ENCODE measurements at places on chromosomes 4 and X. TPM values are rescaled to one million over a fixed set of nuclear protein-coding genes. Genes with fewer than 3 reads are reported as not detected.
A peak's percentile ranks its signal among the peaks of the same experiment; 100 is the strongest.

DNA sequence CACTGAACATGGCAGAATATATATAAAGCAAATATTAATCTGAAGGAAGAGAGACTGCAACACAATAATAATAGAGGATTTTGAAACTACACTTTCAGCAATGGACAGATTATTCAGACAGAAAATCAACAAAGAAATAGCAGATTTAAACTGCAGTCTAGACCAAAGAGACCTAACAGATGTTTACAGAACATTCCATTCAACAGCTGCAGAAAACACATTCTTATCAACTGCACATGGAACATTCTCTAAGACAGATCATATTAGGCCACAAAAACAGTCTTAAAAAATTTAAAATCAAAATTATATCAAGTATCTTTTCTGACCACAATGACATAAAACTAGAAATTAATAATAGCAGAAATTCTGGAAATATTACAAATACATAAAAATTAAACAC, 27.1 kb downstream of the CENPE start:
- peak; percentile 14 for DNase-seq

DNA sequence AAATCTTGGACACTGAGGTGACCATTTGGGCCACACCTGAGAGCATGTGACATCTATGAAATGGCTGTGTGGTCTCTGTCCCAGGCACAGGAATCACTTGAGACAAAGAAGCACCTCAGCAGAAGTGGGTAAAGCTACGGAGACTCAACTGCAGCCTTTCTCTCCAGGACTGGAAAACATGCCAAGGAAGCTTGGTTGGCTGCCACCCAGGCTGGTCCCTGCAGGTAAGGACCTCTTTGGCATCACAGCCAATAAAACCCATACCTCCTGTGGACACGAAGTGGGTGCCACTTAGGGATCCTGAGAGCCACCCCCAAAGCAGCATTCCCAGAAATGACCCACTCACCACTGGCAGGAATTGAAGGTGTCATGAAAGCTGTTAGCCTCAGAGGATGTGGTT, 74.6 kb downstream of the LEF1 start:
- DNase-seq: no peak

GRCh38 chr4:162837679-162838078, 329.0 kb downstream of the NAF1 start:
- DNase-seq: no peak

GRCh38 chrX:11427453-11428071, 134.3 kb downstream of the AMELX start:
- peak; percentile 54 for DNase-seq

DNA sequence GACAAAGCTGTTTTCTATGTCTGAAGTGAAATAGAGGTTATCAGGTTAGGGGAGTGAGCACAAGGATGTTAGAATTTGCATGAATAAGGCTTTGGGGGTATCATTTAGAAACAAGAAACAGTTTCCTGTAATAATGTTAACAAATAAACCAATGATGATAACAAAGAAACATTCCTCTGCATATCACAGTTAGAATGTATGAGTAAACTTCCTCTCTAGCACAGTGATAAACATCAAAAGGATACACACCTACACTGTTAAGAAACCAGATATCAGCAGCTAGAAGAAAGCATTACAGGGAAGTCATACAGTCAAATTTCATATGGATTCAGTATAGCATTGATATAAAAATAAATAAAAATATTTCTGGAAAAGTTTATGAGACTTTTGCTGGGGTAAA, 340.0 kb upstream of the MAGEB16 start:
- DNase-seq: no peak

GRCh38 chr4:153427363-153428071, 38.6 kb upstream of the TMEM131L start:
- no peak for DNase-seq

- no peak for DNase-seq
These were observed 7.5 kb upstream of the TIMP1 start for GRCh38 chrX:47574547-47575301.

DNA sequence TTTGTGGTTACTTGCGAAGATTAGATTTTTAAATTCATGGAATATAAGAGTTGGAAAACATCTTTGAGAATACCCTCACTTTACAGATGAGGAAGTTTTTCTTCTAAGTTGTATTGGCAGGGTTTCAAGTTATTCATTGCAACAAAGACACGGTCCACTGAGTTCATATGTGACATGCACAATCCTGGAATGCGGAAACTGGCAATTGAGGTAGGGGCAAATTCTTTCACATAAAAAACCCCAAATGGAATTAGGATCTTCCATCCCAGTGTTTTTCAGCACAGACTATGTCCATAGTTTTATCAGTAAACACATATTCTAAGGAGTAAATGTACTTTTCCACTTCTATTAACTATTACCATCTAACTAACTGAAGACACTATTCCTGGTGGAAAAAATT, 81.8 kb upstream of the NAP1L5 start:
- peak; percentile 47 for DNase-seq

DNA sequence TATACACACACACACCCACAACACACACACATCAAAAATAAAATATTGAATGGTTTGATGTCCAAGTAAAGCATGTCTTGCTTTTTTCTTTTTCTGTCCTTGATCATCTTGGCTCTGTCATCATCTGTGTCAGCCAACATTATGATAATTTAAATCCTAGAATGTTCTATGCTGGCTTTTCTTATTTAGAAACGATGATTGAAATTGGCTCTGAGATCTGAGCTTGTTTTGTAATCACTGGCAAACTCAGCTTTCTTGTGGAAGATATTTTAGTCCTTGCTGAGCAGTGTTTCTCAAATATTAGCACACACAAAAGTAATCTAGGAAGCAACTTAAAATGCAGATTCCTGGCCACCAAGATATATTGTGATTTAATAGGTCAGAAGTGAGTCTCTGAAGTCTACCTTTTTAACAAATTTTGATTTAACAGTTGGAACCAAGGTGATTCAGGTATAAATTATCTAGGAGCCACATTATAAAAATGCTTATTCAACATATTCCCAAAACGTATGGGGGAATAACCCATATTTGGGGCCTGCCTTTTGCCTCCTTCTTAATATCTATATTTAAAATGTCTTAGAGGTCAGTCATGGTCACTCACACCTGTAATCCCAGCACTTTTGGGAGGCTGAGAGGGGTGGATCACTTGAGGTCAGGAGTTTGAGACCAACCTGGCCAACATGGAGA, 24.0 kb upstream of the DSPP start:
- no peak for DNase-seq

- DNase-seq: no peak
These were observed 86.7 kb upstream of the PDHA1 start for GRCh38 chrX:19256986-19257385.

DNA sequence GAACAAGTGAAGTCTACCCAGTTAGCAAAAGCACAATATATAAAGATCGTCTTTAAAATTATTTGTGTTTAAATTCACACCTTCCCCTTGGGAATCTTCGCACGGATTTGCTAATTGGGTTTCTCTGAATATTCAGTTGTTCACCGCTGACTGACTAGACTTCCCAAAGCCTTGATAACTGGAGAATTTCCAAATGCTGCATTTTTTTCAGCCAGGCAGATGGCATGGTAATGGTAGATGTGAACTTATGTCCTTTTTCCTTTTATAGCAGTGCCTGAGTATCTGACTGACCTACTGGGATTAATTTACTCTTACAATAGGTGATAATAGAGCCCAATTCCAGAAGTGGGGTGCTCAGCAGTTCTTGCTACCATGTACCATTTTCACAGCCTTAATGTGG, 548.1 kb downstream of the PACRGL start:
- DNase-seq: no peak

- peak; percentile 73 for DNase-seq
These were observed 1.5 kb downstream of the GRID2 start for GRCh38 chr4:92305148-92305877.

DNA sequence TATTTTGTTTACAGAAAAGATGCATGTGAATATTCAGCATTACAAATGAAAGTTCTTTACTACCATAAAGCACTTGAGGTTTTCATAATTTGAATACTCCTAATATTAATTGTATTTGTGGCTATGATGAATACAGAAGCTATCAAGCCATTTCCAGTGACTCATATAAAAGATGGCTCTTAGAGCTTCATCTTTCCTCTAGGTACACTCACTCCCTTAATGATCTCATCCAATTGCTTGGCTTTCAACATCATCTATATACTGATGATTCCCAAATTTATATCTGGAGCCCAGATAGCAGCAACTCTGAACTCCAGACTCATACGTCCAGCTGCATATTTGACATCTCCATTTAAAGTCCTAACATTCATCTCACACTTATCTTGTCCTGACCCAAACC, 183.4 kb upstream of the FAM241A start:
- DNase-seq: no peak

DNA sequence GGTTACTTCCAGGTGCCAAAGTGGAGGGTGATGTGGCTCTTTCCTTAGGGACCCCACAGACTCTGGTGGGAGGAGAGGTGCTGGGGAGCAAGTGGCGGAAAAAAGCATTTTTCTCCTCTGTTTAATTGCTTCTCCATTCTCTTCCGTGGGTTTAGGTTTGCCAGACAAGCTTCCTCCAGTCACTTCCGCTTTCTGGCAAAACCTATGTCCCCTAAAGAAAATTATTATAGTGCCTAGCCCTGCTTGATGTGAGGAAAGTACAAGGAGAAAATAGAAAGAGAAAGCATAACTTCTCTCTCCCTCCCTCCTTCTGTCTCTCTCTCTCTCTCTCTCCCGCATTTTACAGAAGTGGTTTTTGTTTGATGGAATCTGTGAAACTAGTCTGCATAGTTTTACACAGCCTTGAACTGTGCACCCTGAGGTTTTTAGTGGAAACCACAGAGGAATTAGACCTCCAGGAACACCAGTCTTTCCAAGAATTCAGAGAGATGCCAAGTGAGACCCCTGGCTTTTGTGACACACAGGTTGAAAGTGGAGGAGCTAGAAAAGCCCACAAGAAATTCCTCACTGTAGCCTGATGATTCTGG, 231.1 kb upstream of the ANXA3 start:
- DNase-seq: no peak

- no peak for DNase-seq
These were observed 78.0 kb downstream of the COX7B2 start for GRCh38 chr4:46830971-46831454.

GRCh38 chr4:106953036-106953705, 82.9 kb downstream of the DKK2 start:
- peak; percentile 22 for DNase-seq

GRCh38 chr4:104643805-104644204, 149.1 kb upstream of the CXXC4 start:
- DNase-seq: no peak

DNA sequence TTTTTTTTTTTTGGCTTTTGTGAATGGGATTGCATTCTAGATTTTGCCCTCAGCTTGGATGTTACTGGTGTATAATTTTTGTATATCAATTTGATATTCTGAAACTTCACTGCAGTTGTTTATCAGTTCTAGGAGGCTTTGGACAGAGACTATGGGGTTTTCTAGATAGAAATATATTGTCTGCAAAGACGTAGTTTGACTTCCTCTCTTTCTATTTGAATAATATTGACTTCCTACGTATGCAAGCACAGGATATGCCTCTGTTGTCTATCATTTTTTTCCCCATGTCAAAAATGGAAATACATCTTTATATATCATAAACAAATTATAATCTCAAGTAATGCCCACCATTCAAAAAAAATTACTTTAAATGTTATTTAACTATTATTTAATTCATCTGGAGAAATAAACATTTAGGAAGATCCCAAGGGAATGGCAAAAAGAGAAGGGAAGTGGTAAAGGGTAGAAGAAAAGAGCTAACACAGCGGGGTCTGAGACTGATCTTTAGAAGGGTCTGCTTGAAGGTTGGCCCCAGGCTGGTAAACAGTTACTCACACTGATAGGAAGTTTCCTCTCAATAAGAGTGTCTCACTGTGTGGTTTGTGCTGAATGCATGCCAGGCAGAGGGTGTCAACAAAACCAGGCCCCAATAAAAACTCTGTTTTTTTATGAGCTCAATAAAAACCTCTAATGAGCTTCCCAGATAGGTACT, 35.7 kb downstream of the ZNF518B start:
- no peak for DNase-seq

- DNase-seq: no peak
These were observed 582.6 kb downstream of the RAPGEF2 start for GRCh38 chr4:159685340-159686092.

DNA sequence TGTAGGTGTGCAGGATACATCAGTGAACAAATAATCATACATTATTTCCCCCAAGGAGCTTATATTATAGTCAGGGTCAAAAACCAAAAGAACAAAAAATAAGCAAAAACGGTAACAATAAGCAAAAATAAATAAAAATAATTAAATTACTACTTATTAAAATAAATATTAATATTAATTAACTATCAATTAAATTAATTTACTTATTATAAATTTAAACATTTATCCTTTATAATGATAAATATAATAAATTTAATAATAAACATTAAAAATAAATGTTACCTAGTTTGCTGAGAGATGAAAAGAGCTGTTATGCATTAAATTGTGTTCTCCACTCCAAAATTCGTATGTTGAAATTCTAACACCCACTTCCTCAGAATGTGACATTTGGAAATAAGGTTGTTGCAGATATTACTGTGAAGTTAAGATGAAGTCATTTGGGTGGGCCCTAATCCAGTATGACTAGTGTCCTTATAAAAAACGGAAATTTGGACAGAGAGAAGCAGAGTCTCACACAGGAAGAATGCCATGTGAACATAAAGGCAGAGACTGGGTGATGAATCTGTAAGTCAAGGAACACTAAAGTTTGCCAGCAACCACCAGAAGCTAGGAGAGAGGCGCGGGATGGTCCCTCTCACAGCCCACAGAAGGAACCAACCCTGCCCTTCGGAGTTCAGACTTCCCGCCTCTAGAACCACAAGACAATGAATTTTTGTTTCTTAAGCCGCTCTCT, 67.2 kb upstream of the IBSP start:
- DNase-seq: peak; percentile 35

DNA sequence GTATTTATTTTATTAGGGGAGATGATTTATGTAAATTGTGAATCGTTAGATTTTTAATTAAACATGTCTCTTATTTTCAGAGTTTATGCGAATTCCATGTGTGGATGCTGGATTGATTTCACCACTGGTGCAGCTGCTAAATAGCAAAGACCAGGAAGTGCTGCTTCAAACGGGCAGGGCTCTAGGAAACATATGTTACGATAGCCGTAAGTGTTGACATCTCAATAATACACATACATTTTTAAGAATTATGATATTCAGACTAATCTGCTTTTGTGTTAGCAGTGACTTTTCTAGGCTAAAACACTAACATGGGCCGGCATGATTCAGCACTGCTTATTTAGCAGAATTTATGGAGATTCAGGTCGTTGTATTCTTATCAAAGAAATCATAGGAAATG, 91.2 kb downstream of the RAP1GDS1 start:
- DNase-seq: no peak

Gene SOWAHB
- 4.2 TPM for total RNA-seq

Gene STATH
- not detected for total RNA-seq

Gene TBX22
- not detected for total RNA-seq

Gene FREM3
- total RNA-seq: 2.3 TPM

Gene DMRTC1
- not detected for total RNA-seq

Gene USP17L15
- total RNA-seq: not detected

Gene KLHL34
- total RNA-seq: 0.06 TPM
